Renal cortex interstitium (tissue), 15 donors: ENCODE measurements at places on chromosomes 3 and 15. TPM values are rescaled to one million over a fixed set of nuclear protein-coding genes. Genes with fewer than 3 reads are reported as not detected.

DNA sequence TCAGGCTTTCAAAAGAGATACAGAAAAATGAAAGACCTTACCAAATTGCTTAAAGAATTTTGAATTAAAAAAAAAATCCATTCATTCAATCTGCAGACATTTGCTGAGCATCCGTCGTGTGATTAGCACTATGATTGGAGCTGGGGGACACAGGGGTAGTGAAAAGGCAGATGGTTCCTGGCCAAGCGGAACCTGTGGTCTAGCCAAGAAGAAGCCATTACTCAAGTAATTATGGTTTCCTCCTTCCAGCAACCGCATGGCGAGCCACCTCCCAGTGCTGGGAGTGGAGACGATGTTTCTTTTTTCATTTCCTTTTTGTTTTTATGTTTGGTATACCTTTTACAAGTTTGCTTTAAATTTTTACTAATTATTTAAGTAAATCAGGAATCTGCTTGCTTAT lies 140.2 kb downstream of the CACNA2D3 start:
- no peak for DNase-seq

- no peak for DNase-seq
Measured at GRCh38 chr15:100689131-100689899, 86.9 kb downstream of the ASB7 start.

- no peak for DNase-seq
Measured at GRCh38 chr15:48875241-48875960, 2.5 kb upstream of the EID1 start.

DNA sequence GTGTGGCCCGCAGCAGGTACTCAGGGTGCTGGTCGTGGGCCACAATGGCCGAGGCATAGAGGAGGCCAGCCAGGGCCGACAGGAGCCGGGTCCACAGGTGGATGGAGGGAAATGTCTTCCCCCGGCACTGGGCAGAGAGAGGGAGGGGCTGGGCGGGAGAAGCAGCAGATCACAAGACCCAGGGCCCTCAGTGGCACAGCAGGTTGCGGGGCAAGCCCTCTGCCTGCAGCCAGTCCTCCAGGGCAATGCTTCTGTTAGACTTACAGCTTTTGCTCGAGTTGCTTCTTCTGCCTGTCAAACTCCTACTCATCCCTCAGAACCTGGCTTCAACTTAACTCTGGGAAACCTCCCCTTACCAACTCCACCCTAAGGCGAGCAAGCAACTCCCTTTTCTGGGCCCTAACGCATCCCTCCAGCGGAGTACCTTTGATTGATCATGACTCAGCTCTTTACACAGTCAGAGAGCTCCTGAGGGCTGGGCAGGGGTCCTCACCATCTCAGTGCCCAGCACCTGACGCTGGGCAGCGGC lies 16.0 kb downstream of the TMEM44 start:
- no peak for DNase-seq

DNA sequence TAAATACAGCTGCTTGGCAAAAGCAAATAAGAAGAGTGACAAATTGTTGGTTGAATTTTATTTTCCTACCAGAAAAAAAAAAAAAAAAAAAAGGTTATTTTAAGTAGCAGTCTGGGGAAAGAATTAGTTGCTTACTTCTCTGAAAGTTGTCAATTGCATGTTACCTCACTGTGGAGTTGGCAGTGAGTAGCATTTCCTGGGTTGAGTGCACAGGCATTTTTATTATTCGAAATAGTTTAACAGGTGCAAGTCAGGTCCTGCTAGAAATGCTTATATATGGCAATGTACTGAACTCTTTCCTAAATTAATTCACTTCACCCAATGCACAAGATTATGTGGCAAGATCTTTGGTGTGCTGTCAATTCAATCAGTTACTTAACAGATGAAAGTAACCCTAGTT lies 680.6 kb downstream of the EPHA3 start:
- no peak for DNase-seq

The CISH gene
- 30.6 TPM for polyA plus RNA-seq
